ENCODE measurements at places on chromosomes 3 and 15.

DNA sequence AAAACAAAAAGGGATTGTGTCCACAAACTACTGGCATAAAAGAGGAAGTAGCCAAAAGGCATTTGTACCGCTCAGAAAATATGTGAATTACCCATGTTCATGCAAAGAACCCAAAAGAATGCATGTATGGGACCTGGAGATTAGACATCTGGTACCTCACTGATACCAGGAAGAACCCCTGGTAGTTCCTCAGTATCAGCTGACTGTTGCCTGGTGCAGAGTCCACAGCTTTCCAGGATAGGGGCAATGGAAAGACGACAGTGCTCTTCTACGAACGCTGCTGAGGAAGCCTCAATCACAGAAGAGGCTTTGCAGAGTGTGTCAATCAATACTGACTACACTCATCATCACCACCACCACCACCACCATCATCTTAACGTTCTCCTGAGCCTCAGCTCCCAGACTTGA is 63.3 kb downstream of the ATP8B4 start:
- DNase-seq: no peak

DNA sequence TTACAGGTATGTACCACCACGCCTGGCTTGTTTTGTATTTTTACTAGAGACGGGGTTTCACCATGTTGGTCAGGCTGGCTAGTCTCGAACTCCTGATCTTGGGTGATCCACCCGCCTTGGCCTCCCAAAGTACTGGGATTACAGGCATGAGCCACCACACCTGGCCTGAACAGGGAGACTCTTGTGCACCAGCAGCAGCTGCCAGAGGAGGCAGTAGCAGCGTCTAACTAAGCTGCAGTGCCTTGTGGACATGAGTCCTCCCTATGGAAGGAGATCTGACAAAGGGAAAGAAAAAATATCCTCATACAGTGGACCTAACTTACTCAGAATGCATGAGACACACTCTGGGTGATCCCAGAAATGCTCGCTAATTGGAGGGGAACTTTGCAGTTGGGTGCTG is 36.8 kb upstream of the NEO1 start:
- no peak for DNase-seq

- no peak for DNase-seq
Measured at GRCh38 chr15:26504009-26504408, 268.9 kb downstream of the GABRB3 start.

DNA sequence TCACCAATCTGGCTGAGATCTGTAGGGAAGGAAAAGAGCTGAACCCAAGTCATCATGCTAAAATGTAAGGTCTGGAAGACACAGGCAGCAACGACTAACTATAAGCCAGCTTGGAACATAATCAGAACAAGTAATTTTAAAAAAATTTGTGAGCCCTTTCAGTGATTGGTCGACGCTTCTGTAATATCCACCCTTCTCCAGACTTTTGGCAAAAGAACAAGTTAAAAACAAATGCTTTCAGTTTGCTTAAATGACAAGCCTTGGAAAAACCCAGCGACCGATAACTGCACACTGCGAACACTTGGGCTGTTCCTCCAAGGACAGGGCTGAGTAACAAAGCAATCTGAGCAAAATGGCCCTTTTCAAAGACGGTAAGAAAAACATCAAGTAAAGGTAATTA is 49.6 kb downstream of the PCSK6 start:
- no peak for DNase-seq

DNA sequence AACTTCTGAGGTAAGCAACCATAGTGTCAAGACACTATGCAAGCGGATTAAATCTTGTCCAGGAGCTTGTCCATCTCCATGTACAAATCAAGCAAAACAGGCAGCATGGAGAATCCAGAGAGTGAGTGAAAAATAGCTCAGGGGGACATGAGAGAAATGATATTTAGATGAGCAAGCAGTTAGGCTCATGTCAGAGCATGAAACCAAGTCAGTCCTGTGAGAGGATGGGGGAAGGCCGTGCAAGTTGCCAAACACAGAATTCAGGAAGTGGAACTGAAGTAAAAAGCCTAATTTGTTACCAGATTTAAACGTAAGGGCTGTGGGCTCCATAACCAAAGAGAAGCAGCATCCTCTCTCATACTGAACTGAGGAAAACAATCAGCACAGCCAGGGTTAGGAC is 995.9 kb downstream of the MCTP2 start:
- no peak for DNase-seq

GRCh38 chr3:186895406-186895805 is 34.9 kb upstream of the ST6GAL1 start:
- no peak for DNase-seq

DNA sequence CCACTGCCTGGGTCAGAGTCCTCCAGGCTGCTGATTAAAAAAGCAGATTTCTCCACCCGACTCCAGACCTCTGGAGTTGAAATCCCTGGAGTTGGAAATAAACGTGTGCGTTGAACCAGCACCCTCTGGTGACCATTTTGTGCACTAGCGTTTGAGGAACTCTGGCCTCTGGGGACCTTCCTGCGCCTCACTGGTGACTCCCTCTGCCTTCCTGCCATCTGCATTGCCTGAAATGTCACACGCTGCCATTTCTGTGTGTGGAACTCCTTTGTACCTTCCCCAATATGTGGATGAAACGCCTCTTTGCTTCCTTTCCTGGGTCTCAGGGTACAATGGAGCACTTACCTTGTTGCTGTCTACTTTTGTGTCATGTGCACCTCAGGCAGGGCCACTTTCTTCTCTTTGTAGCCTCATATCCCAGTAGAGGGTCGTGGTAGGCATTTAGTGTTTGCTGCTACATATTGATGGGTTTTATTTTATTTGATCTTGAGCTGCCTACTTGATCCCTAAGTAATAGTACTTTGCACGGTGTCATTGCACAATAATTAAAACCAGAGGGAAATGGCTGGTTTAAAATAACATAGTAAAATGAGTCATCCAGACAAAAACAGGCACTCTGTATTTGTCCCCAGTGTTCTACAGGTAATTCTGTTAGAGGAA is 56.8 kb downstream of the GPR171 start:
- peak; percentile 23 for DNase-seq

- DNase-seq: no peak
Measured at GRCh38 chr3:178777718-178778411, 241.6 kb downstream of the KCNMB2 start.

- no peak for DNase-seq
Measured at GRCh38 chr3:184008161-184008560, 9.5 kb downstream of the ABCC5 start.

- no peak for DNase-seq
Measured at GRCh38 chr3:54970895-54971294, 43.0 kb upstream of the LRTM1 start.

DNA sequence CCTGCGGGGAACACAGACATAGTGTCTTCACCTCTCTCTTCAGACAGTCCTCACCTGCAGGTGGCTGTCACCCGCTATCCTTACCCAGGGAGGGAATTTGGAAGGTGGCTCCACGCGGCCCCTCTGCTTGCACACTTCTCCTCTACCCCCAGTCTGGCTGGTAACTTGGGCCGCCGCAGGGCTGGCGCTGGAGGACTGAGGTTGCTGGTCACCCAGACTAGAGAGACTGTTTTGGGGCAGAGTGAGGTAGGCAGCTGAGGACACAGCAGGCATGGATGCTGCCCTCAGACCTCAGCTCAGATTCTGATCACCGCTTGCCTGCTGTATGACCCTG is 12.6 kb upstream of the IQSEC1 start:
- DNase-seq: no peak

GRCh38 chr3:184716622-184717398 is 4.9 kb upstream of the MAGEF1 start:
- DNase-seq: no peak

GRCh38 chr3:62139957-62140356 is 233.4 kb downstream of the FEZF2 start:
- DNase-seq: no peak

GRCh38 chr3:16658925-16659793 is 53.9 kb upstream of the DAZL start:
- DNase-seq: no peak

GRCh38 chr3:122964811-122965210 is 62.8 kb downstream of the SEMA5B start:
- DNase-seq: no peak

- DNase-seq: no peak
Measured at GRCh38 chr3:135148398-135149020, 353.4 kb downstream of the EPHB1 start.

- no peak for DNase-seq
Measured at GRCh38 chr3:113166357-113166718, 45.0 kb upstream of the BOC start.

GRCh38 chr15:62771234-62771633 is 271.3 kb upstream of the TPM1 start:
- no peak for DNase-seq

DNA sequence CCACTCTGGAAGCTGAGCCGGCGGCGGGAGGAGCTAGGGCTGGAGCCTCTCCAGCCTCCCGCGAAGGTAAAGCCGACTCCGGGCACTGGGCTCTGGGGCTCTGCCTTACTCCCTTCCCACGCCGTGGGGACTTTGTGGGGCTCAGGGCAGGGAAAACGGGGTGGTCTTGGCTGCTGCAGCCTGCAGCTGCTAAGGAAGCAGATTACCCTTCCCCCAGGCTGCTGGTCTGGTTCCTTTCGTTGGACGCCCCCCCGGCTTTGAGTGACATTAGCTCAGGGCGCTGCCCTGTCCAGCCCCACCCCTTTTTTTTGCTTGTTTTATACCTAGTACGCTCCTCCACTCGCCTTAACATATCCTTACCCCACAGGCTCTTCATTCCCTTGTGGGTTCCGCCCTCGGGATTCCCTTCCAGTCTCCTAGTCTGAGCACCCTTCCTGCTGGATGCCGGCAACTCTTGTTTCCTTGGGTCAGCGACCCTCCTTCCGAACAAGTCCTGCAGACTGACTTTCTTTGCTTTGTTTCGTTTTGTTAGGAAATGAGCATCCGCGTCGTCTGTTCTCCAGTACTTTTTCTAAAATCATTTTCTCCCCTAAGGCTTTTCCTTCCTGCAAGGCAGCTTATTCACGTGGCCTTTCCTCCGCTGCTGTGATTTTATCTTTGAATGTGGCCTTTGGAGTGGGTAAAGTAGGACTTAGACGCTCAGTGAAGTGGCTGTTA is 551 bp downstream of the DNAJC13 start:
- DNase-seq: no peak

- DNase-seq: no peak
Measured at GRCh38 chr15:37112171-37112570, 11.8 kb upstream of the MEIS2 start.

- no peak for DNase-seq
Measured at GRCh38 chr3:20095470-20095869, 55.2 kb downstream of the KAT2B start.

GRCh38 chr3:10855871-10856662 is 40.0 kb downstream of the SLC6A11 start:
- DNase-seq: no peak

DNA sequence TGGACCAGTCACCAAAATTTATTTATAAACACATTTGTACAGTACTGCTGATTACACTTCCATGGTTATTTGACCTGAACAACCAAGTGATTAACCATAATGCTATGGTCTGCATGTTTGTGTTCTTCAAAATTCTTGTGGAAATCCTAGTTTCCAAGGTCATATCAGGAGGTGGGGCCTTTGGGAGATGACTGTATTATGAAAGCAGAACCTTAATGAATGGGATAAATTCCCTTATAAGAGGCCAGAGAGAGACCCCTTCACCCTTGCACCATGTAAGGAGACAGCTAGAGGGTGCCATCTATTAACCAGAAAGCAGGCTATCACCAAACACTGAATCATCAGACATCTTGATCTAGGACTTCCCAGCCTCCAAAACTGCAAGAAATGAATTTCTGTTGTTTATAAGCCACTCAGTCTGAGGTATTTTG is 1.9 kb downstream of the SCAPER start:
- no peak for DNase-seq

DNA sequence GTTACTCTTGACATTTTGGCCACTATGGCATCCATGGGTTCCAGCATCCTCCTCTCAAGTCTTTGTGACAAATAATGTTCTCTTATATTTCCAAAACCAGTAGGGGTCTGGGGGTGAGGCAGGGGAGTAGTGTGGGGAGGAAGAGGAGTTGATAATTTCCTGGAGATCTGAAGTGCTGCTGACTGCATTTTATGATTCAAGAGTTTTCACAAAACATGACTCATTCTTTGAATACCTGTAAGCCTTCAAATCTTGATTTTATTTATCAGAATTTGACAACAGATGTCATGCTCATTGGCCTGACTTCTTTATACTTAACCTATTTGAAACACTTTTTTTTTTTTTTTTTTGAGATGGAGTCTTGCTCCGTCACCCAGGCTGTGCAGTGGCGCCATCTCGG is 98.8 kb upstream of the PLXND1 start:
- DNase-seq: no peak

DNA sequence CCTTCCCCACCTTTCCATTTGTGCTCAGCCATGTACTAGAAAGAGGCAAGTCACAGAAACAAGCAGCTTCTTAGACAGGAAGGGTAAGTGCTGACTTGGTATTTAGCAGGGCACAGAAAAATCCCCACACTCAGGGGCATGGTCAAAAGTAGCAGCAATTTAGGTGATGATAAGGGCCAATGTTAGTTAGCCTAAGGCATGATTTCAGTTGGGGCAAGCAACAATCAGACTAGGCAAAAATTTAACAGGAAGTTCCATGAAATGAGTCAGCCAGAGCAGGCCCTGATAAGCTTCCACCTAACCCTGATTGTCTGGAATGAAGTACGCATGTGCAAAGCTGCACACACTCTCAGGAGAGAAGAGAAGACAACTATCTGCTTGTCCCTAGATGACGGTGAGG is 423.4 kb upstream of the UBE2E2 start:
- DNase-seq: no peak

DNA sequence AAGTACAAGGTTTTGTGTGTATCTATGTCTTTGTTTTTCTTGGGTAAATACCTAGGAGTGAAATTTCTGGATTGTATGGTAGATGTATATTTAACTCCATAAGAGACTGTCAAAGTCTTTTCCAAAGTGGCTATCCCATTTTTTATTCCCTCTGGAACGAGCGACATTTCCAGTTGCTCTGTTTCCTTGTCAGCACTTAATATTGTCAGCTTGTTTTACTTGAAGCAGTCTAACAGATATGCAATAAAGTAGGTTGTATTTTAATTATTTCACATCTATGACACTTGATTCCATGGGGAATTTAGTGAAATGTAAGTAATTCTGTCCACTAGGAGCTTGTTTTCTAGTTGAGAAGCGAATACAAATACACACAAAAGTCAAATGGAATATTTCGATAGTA is 18.5 kb upstream of the BNIP2 start:
- DNase-seq: no peak

DNA sequence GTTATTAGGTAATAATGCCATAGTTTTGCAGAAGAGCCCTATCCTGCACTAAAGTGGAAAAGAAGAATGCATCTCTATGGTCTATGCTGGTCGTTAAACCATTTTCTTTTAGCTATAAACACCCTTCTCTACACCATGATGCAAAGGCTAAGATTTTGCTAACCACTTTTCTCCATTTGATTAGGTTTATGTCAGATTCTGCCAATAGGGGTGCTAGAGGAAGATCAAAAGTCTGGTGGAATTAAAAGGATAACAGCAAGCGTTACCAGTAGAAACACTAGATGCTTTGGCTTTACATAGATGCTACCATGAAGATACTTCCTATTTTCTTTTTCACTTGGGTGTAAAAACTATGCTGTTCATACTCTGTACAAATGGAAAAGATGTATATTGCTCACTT is 669.8 kb upstream of the ARPP21 start:
- no peak for DNase-seq

GRCh38 chr3:183315739-183316138 is 62.7 kb downstream of the B3GNT5 start:
- no peak for DNase-seq
